Stimulated activated CD4-positive, alpha-beta T cell treated with anti-CD3 and anti-CD28 coated beads, Interleukin-15, amount 100 ng/mL, for 48 hours (primary cell): ENCODE measurements at places on chromosomes 16 and 17.

DNA sequence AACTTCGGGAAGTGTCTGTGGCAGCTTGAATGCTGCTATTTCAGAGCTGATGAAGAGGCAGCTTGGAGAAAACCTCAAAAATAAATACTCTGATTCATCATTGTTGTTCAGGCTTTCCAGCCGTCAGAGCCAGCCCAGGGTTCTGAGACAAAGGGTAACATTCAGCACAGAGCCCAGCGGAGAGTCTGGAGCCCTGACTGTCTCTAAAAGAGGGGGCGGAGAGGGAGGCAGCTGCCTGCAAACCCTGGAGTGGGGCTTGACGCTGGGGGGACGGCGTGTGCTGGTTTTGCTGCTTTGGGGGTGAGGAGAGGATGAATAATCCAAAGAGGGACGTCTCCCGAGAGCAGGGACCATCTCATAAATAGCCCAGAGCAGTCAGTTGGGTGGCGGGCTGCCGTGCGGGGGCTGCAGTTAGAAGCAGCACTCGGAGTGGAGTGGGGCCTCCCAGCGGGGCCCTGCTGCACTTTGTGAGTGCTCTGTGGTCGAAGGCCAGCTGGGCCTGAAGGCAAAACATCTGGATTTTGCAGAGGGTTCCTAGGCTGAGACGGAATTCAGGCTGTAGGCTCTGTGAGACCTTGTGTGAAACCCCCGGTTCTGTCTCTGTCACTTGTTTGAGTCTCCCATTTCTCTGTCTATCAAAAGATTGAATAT lies 237.8 kb downstream of the PRKCA start:
- no peak for DNase-seq

DNA sequence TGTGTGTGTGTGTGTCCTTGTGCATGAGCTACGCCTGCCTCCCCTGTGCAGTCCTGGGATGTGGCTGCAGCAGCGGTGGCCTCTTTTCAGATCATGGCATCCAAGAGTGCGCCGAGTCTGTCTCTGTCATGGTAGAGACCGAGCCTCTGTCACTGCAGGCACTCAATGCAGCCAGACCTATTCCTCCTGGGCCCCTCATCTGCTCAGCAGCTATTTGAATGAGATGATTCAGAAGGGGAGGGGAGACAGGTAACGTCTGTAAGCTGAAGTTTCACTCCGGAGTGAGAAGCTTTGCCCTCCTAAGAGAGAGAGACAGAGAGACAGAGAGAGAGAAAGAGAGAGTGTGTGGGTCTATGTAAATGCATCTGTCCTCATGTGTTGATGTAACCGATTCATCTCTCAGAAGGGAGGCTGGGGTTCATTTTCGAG lies 22.5 kb downstream of the STAT5A start:
- DNase-seq: no peak

DNA sequence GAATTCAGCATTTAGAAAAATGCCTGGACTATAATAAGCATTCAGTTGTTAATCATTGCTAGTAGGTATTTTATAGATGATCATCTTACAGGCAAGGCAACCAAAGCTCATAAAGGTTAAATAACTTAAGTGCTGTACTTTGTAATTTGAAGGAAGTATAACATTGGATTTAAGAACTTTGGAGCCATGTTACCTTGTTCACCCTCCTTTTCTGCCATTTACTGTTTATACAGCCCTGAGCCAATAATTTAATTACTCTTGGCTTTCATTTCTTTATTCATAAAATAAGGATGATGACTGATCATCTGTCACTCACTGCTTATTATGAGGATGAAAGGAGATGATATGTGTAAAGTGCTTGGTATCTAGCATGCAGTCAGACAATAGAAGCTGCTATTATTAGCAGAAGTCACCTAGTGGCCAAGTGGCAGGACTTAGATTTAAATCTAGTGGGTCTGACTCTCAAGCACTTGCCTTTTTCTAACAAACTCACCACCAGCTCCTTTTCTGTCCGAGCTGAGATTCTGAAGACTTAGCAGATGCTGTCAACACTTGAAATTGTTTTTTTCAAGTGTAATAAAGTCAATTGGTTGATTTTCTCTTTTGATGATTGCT lies 18.3 kb upstream of the DDX52 start:
- DNase-seq: no peak

- DNase-seq: no peak
Measured at GRCh38 chr16:9054460-9054859, 37.0 kb upstream of the HAPSTR1 start.

GRCh38 chr17:15971098-15971678 lies 26.3 kb downstream of the ADORA2B start:
- DNase-seq: no peak

DNA sequence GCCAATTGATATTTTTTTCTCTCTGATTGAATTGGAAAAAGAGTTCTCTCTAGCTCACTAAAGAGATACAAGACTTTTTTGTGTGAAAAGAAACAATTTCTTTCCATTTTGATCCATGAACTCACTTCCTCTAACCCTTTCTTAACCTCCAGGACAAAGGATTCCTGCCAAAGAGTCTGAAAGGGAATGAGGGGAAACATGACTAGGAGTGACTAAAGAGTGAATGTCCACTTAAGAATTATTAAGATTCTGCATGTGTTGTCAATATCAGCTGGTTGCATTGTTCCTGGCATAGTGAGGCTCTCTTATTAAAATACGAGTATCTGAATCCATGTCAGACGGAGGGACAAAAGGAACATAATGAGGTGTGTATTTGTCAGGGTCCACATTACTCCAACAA lies 344.7 kb downstream of the GRIN2A start:
- no peak for DNase-seq

DNA sequence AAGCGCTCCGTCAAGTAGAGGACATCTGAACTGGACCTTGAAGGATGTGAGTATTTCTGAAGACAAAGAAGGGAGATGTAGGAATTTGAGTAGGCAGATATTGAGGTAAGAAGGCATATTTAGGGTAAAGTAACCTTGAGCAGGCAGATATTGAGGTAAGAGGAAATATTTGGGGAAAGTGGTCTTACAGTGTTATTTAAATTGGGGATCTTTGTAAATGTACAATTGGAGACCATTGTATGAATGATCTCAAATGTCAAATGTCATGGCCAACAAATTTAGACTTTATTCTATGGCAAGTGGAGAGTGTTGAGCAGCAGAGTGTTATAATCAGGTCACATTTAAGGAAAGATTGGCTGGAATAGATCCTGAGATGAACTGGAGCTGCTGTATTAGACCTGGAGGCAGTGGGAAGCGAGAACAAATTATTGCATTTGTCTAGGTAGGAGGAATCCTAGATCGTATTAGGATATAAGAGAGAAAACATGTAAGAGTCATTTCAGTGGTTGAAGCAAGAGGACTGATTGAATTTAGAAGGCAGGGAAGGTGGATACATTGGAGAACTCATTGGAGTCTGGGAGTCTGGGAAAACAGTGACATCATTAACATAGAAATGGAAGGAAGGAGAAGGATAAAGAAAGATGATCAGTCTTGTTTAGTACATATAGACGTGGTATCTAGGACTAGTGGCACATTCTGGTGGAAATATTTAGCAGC lies 165.6 kb downstream of the MAP2K6 start:
- no peak for DNase-seq

DNA sequence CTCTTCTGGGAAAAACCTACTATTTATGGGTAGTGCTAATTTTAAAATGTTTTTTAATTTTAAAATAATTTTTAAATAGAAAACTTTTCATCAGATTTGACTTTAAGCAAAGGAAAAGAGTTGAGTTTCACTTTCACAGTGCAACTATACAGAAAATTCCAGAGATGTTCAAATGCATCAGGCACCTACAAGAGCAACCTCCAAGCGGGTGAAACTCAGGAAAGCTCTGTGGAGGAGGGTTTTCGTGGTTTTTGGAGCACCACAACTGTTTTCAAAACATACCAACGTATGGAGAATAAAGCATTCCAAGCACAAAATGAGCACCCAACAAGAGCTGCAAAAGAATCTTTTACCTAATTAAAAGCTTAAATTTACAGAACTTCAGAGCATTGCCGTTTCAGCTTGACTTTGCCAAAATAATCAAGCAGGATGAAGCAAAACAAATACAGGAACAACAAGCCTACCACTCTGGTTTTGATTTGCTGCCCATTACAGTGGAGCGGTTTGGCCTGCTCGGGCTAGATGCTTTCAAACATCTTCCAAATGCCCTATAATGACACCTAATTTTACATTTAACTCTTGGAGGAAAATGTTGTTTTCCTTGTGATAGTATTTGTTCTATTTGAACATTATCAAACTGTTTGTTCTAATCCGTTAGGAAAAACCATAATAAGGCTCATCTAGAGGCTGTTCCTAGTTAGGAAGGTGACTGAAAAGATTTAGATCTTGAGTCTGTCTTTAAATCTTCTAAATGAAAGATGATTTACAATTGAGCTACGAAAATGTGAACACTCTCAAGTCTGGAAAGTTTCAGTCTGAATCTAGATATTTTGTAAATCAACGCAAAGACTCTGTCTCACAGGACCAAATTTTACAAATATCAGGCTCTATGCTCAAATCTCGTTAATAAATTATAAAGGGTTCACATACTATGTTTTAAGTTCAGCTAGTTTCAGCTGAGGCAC lies 34.5 kb downstream of the NACA2 start:
- no peak for DNase-seq
